ENCODE measurements at places on chromosomes 6 and 20. TPM values are rescaled to one million over a fixed set of nuclear protein-coding genes. Genes with fewer than 3 reads are reported as not detected.
A peak's percentile ranks its signal among the peaks of the same experiment; 100 is the strongest.

- ATAC-seq: no peak
Observed at GRCh38 chr6:170454512-170455285, 98.4 kb downstream of the PSMB1 start.

DNA sequence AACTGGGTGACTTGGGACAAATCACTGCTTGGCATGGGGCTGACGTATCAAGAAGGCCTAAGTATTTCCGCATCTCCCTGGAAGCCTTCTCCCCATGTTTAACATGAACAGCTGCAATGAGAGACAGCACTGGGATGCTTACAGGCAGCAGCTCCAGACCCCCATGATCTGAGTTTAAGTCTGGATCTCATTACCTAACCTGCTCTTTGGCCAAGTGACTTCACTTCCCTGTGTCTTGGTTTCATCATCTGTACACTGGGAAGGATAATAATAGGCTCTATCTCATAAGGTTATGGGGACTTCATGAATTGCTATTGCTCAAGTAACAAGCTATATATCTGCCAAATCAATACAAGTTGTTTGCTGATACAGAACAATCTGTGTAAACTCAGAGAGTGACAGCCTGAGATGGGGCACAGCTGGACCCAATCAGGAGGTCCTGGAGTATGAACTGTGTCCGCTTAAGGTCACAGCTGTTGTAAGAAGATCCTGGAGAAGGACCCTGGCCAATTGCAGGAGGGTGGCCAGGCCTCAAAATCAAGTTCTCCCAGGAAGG, 56.0 kb downstream of the TGM2 start:
- ATAC-seq: no peak

GRCh38 chr6:28751514-28751913, 172.3 kb downstream of the TRIM27 start:
- ATAC-seq: no peak

GRCh38 chr6:100657678-100658330, 193.1 kb upstream of the SIM1 start:
- ATAC-seq: no peak

- no peak for ATAC-seq
Observed at GRCh38 chr6:53349209-53349693, 501 bp upstream of the ELOVL5 start.

DNA sequence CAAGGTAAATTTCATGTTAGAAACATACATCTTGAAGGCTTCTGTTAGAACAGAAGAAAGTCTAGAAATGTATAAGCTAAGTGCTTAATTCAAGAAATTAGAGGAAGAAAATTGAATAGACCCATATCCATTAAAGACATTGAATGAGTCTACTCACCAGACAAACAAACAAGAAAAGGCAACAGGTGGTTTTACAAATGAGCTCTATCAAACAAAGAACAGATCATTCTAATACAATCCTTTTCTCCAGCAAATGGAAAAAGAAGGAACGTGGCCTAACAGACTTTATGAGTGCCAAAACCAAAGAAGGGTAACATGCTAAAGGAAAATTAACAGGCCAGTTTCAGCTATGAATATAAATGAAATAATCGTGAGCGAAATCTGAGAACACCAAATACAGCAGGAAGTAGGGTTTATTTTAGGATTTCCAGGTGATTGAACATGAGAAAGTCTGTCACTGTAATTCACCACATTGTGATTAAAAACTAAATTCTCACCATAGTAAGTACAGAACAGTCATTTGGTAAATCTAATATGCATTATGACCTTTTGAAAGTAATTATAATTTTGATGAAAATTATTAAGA, 22.6 kb downstream of the MTHFD1L start:
- ATAC-seq: no peak

GRCh38 chr6:144578385-144579350, 293.5 kb downstream of the UTRN start:
- no peak for ATAC-seq

DNA sequence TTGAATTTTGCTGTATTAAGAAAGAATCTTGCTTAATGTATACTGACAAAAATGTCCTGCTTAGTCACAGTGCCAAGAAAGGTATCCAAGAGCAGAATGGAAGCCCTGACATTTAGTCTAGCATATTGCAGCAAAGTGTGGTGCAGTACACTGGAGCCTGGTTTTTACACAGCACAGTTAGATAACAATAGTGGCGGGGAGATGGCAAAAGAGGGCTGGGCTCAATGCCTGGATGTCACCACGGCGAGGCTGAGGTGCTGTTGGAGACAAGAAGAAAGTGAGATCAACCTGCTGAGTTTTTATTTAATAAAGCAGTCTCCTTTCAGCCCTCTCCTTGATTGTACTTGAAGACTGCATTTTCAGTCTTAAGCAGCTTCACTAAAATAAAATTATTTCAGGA, 426.0 kb downstream of the LMBRD1 start:
- ATAC-seq: no peak

- ATAC-seq: peak; percentile 57
Observed at GRCh38 chr20:45095805-45096238, 5.1 kb downstream of the KCNS1 start.

- ATAC-seq: no peak
Observed at GRCh38 chr20:57347393-57347792, 3.7 kb upstream of the RAE1 start.

DNA sequence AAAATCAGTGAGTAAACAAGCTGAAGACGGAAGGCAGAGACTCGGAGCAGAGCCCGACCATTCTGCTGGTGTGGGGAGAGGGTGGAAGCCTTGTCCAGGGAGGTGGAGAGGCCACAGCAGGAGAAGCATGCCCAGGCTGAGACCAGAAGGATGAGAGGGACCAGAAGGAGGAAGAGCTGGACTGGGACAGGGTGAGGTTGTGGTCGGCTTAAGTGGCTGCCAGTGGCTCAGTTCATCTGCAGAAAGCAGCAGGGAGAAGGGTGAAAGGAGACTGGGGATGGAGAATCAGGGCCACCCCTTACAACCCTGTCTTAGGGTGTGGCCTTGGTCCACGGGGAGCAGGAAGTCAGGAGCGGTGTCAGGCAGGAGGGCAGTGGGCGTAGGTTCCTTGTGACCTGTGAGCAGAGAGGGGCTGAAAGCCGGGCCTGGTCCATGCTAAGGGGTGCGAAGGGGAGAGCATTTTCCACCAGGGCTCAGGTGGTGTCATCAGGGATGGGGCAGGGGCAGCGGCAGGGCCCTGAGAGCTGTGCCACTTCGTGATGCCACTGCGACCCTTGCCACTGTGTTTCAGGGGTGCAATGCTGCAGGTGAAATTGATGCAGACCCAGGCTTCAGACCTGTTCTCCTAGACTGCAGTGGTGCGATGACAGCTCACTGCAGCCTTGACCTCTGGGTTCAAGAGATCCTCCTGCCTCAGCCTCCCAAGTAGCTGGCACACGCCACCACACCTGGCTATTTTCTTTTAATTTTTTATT, 81.1 kb downstream of the TTLL2 start:
- peak; percentile 21 for ATAC-seq

Gene HFE
- 4.7 TPM for total RNA-seq

DNA sequence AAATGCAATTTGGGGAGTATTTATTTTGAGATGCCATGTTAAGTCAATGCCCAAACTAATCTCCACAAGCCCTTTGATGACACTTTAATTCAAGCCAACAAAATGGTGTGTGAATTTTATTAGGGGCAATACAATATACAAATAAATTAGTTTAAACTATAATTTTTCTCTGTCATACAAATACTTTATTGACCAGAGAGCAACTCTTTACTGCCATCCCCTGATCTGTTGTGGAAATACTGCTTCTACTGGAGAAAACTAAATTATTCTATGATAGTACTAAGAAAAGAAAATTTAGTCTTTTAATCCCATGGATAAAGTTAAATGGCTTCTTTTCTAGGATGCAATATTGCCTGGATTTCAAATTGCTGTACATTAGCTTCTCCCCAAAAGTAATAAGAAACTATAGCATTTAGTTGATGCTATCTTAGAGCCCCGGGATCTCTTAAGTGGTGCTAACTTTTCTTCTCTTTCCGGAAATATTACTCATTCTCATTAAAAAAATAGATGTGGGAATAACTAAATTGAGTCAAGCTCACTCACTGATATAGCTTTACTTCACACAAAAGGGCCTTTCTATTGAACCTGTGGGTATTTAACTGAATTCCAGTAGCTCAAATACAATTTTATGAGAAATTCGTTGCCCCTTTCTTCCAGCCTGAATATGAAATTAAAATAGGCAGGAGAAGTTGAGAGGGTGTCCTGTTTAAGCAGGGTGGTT, 49.2 kb downstream of the SMPDL3A start:
- no peak for ATAC-seq

Gene CDH26
- total RNA-seq: 1.3 TPM

DNA sequence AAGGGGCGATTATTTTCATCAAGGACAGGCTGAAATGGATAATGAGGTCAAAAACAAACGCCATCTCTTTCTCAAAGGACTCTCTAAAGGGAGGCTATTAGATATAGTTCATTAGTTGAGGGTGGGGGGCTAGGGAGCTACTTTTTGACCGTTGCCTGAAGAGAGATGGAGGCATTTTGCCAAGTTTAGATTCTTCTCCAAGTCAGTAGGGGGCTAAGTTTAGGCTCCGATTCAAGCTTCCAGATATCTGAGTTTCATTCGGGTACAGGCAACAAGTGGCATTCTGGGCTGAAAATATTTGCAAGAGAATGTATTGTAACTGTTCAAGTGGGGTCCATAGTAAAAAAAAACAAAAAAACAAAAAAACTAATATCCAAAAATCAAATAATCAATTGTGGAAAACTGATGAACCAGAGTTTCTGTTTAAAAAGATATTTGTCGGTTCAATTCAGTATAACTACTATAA, 43.4 kb upstream of the PIM1 start:
- ATAC-seq: no peak

GRCh38 chr20:831251-831650, 2.3 kb upstream of the FAM110A start:
- no peak for ATAC-seq

- ATAC-seq: no peak
Observed at GRCh38 chr6:107314531-107314939, 144.8 kb downstream of the PDSS2 start.

Gene ENPP3
- 0.24 TPM for total RNA-seq

DNA sequence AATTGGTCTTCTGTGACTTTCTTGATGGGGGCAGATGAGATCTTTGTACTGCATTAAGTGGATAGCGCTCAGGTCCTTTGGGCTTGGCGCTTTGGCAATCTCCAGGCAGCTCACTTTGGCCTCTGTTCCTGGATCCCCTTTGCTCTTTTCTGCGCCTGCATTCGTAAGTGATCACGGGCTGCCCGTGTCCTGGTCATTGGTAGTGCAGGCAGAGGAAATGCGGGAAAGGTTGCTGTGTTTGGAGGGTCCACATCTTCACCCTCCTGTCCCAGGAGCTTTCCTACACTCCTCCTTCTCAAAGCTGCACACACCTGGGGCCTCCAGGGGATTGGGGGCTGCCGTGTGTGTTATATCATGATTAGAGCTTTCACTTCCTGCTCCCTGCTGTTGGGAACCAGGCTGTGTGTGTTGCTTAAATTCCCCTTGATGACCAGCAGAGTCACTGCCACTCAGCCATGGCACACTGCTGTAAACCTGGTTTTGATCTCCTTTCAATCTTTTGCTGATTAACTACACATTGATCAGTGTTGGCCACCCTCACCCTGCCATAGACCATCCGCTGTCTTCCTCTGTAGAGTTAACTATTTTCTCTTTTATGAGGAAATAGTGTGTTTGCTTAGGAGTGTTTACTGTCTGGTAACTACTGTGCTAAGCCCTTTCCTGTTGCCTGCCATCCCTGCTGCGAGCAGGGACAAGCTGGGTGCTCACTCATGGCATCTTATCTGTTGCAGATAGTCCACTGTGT, 13.0 kb upstream of the SNHG17 start:
- no peak for ATAC-seq

DNA sequence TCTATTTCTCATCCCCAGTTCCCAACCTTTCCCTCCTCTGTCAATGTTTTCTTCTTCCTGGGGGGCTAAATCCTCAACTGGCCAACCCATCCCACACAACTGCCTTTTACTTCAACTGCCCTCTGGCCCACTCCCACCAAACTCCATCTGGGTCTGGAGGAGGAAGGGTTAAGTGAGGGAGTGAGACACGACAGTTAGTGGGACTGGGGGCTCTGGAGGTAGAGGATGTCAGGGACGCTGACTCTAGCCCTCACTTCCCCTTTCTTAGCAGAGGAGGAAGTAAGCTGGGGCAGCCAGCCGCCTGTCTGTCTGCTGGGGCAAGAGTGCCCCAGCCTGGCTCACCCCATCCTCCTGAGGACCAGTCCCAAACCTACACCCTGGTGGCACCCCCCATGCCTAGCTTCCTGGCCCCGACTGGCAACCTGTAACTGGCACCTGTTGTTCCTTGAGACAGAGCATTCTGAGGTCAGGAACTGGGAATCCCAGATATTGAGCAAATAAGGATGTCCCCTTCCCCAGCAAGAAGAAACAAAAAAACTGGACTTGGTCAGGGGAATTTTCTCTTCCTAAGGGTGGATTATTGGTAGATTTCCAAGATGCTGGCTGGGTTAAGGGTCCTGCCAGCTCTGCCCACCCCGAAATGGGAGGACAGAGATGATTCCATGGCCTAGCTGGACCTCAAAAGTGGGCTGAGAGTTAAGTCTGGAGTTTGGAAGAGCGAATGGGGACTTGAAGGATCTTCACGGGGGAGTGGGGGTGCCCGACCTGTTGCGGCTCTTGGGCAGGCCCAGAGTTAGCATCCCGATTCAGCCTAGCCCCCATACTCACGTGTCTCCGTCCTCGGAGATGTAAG, 971 bp downstream of the NFKBIE start:
- peak; percentile 22 for ATAC-seq

DNA sequence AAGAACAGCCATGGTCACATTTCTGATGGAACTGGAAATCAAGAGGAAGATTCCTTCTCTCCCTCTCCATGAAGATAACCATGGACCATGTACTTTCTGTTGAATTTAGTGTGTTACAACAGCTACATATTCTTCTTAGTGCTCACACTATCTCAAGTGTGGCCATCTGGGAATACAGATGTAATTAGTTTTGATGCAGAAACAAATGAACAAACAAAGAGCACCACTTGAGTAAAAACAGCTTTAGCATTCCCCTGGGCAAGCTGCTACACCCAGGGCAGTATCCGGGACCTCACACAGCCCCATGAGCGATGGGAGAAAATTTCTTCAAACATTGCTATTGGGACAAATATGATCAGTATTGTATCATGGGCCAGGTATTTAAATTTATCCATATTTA, 75.2 kb downstream of the RAMACL start:
- ATAC-seq: no peak

Gene FAM217A
- total RNA-seq: not detected

Gene EDN1
- total RNA-seq: 0.76 TPM

Gene TP53RK
- 7.8 TPM for total RNA-seq

Gene USP49
- total RNA-seq: 1.5 TPM

- no peak for ATAC-seq
Observed at GRCh38 chr6:119575721-119576120, 226.2 kb upstream of the MAN1A1 start.

DNA sequence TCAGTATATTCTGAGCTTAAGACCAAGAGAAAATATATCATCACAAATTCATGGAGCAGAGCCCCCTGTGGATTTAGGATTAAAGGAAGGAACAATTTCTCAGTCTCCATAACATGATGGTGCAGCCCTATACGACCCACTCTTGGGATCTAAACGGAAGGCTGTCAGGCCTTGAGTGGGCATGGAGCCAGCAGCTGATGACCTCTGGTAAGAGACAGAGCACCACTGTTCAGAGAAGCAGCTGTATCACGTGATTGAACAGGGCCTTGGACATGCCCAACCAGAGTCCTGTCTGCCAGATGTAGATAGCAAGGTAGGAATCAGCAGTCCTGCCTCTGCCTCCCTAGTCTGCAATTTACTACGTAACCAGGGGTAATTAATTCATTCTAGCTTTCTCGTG, 259.4 kb upstream of the POU3F2 start:
- no peak for ATAC-seq

Gene NTSR1
- not detected for total RNA-seq

Gene RCAN2
- total RNA-seq: 1.00 TPM

Gene LAMP5
- total RNA-seq: not detected

GRCh38 chr20:59938221-59938620, 1.9 kb downstream of the PPP1R3D start:
- ATAC-seq: no peak

Data from esophagus mucosa (tissue), 1 donor.